ENCODE measurements at places on chromosomes 12 and 14.

DNA sequence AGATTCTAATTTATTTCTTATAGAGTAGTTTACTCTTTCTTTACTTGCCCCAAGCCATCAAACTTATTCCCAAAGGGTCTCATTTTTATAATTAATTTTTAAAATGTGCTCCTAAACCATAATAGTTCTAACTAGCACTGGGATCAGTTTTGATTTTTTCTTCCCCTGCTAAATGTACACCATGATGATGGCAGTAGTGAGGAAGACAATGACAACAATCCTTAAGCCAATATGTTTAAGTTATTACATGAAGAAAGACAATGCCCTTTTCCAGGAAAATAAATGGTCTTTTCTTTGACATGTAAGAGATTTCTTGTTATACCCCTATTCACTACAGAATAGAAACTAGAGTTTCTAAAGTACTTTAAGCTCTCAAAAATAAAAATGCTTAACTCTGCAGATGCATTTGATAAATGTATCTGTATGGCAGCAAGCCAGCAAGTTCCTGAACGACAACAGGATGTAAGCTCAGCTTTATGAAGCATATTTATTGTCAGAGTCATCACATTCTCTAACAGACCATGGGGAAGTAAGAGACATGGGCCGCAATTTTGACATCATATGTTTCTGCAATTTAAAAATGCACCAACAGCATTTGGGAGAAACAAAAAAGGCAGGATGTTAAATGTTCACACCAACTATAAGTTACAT is 36.0 kb upstream of the SNX6 start:
- DNase-seq = peak; percentile 96

DNA sequence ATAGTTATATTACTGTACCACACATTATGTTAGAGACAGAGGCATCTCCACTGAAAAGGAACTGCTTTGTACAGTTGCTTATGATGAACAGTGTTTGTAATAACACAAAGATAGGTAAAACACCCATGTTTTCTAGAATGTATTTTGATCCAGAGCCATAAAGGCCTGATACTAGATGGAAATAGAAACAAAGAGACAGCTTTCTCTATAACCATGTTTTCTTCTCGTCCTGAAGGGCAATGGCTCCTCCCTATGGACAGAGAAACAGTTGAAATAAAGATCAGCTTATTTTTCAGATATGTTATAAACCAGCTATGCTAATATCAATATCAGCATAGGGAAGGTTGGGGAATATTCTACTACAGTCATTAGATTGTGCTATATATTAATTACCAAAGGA is 109.2 kb downstream of the ATXN7L3B start:
- DNase-seq = no peak

DNA sequence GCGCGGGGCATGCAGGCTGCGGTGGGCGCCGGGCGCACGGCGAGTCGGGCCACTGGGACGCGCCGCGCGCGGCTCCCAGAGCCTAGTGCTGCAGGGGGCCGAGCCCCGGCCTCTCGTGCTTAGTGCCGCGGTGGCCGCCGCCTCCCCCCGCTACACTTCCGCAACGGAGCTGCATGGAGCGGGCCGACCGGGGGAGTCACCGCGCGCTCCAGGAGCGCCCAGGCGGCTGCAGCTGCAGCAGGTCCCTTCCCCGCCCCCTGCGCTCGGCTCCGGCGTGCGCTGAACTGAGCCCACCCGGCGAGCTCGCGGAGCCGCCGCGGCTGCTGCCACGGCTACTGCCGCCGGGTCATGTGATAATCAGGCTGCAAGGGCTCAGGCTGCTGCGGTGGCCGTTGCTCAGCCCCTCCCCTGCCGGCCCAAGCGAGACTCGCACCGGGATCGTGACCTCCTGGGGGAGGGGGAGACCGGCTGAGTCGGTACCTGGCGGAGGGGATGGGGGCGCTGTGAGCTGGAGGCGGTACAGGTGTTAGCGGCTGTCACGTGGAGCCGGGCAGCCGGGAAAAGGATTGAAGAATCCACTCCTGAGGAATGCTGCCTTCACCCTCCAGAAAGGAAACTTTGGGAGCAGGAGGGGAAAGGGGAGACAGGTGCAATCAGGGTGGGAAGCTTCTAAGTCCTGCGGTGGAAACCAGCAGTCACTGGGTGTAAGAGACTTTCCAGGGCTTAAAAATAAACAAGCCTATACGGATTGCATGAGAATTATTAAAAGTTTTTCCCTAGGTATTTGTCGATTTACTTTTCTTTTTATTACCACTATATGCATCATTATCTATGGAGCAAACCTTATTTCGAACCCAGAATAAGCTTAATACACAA is at the start of gene PPM1H:
PPM1H (minus strand) TSS at position 352 of the 876 bp plus-strand sequence. CDS start 414 bp downstream, outside the sequence.
- no peak for DNase-seq

- DNase-seq = no peak
These were observed 16.3 kb downstream of the CREBL2 start for GRCh38 chr12:12628013-12628412.

- DNase-seq = no peak
These were observed 5.9 kb upstream of the B3GNT4 start for GRCh38 chr12:122197612-122197966.

- DNase-seq = no peak
These were observed 1.5 kb downstream of the ZNF605 start for GRCh38 chr12:132954471-132955048.

DNA sequence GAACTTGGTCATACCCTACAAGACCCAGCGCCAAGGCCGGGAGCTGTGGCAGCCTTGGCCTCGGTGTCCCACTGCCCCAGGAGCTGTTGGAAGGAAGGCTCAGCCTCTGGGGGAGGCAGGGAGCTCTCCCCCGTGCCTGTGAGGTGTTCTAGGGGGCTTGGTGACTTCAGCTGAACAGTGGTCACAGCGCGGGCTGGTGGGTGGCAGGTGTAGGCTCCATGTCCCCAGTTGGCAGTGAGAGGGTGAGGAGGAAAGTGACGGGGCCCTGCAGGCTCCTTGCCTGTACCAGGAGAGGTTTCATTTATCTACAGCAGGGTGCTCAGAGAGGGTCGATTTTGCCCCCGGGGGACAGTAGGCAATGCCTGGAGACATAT is 47.5 kb downstream of the DLK1 start:
- no peak for DNase-seq

DNA sequence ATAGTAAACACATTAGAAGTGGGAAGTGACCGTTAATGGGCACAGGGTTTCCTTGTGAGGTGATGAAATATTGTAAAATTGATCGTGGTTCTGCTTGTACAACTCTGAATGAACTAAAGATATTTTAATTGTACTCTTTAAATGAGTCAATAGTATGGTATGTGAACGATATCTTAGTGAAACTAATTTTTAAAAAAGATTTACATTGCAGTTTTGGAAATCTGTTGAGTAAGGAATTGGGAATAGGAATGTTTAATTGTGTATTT is 1.7 kb downstream of the ZNF410 start:
- no peak for DNase-seq

- no peak for DNase-seq
These were observed 152.2 kb downstream of the BTG1 start for GRCh38 chr12:91993287-91994017.

GRCh38 chr12:75269209-75269608 is 59.6 kb upstream of the KCNC2 start:
- DNase-seq = no peak

- DNase-seq = no peak
These were observed 13.4 kb upstream of the PTGDR start for GRCh38 chr14:52254086-52254485.

- DNase-seq = no peak
These were observed 587.7 kb downstream of the C12orf50 start for GRCh38 chr12:87441511-87441910.

DNA sequence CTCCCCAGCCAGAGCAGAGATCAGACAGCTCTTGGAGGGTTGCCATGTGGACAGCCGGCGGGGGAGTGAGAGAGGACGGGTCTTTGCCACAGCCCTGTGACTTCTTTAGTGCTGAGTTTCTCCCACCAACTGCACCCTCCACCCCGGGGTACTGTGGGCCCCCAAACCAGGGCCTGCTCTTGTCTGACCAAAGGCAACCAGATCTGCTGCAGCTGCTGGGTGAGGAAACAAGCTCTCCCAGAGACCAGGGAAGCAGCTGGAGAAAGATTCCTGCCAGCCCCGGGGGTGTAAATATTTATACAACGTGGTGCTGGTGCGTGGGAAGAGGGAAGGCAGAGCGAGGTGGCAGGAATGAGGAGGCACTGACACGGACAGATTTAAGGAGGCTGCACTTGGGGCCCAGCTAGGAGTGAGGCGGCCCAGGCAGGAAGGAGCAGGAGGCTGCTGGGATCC is 14.3 kb upstream of the ZFP36L1 start:
- no peak for DNase-seq

GRCh38 chr14:32601906-32602305 is 272.8 kb downstream of the AKAP6 start:
- DNase-seq = peak; percentile 52

DNA sequence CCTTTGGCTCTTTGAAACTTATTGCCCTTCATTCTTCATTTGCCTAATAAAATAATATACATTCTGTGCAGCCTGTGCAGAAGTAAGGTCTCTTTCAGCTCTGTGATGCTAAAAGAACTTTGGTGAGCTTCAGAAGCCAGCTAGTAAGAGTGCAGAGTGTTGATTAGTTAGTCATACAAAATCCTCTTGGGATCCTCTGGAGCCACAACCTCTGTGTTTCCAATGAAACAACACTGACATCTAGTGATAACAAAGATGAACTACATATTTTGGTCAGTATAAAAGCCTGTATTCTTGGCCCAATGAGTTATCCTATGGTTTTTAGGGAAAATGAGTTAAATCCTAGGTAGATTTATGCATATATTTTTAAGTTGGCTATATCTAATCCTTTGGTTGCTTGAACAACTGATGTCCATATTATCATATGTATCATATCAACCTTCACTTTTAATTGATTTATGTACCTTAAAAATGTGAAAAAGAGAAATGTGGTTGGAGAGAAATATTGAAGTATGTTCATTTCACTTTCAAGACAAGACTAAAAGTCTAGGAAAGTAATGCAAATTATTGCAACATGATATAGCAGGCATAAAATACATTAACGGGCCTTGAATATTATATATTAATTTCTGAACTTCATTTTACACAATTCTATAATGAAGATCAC is 158.4 kb downstream of the KLHL28 start:
- DNase-seq = peak; percentile 43

GRCh38 chr12:32397696-32398095 is 1.7 kb upstream of the FGD4 start:
- no peak for DNase-seq

GRCh38 chr14:85519661-85520305 is 10.2 kb upstream of the FLRT2 start:
- DNase-seq = no peak

DNA sequence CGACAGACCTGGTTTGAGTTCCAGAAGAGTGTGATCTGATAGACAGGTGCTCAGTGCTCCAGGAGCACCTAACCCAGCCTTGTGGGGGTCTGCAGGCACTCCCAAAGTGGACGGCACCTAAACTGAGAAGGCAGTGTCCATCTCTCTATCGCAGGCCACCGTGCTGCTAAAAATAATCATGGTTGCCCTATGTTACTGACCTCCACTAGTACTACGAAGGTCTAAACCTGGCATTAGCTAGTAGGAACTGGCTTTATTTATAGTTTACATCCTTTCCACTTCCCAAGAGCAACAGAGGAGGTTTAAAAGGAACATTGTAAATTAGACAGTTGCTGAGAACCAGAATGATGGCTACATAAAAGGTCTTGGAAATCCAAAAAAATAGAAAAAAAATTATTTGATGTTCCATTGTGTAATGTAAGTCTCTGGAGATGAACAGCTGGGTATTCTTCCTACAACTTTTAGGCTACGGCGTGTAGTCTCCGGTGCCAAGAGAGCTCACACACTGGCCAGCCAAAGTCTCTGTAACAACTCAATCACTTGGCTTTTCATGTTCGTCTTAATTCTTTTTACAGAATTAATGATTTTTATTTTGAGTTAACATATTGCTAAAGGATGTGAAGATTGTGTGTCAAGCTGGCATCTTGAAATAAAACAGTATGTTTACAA is 27.3 kb downstream of the PPFIBP1 start:
- DNase-seq = no peak

DNA sequence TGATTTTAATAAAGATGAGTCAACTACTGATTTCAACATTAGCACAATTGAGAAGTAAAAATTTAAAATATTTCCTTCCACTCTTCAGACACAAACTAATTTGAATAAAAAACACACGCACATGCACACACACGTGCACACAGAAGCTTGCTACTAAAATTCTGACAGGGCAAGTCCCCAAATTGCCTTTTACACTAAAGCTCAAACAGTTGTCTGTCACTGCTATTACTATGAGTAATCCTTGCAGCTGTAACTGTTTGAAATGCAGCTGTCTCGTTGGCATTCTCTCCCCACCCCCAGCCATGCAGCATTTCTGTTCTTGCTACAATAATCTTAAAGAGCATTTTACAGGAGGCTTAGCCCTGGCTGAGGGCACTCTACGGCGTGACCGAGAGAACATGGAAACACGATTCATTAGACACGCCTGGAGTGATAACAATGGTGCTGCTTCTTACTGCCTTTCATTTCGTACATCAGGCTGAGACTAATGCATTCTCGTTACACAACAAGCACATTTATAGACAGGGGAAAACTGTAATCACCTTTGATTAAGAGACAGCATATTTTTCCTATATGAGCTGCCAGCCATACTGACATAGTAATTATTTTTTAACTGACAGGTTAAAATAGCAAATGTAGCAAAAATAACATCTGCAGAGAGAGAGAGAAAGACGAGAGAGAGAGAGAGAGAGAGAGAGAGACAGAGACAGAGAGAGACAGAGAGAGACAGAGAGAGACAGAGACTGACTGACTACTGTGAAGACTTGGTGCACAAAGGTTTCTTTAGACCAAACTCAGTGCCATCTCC is 153.8 kb downstream of the MED13L start:
- no peak for DNase-seq

GRCh38 chr12:26863515-26863914 is 30.5 kb upstream of the ITPR2 start:
- DNase-seq = no peak

GRCh38 chr14:86774916-86775315 is 1218.1 kb downstream of the GALC start:
- DNase-seq = no peak

- no peak for DNase-seq
These were observed 30.2 kb upstream of the SRGAP1 start for GRCh38 chr12:63814146-63814772.

GRCh38 chr12:80567401-80567800 is 123.4 kb downstream of the PTPRQ start:
- no peak for DNase-seq

- DNase-seq = peak; percentile 84
These were observed 169.8 kb downstream of the OTOGL start for GRCh38 chr12:80268924-80269749.

- DNase-seq = no peak
These were observed 1.4 kb downstream of the PCK2 start for GRCh38 chr14:24095271-24096068.

DNA sequence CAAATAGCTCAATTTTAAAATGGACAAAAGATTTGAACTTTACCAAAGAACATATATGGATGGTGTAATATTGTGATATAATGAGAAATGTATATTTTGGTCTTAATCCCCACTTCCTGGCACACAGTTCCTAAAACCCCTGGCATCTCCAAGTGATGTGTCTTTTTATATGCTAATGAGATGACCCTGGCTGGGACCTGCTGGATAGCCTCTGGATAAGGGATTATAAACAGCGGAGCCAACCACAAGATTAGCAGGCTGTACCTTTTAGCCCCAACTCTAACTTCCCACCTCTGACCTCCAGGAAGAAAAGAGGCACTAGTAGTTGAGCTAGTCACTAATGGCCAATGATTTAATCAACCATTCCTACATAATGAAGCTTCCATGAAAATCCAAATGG is 130.0 kb downstream of the DPF3 start:
- no peak for DNase-seq

GRCh38 chr14:71593966-71594365 is 338.3 kb upstream of the RGS6 start:
- DNase-seq = no peak

Data from fibroblast of skin of left quadriceps (primary cell).